ENCODE measurements at places on chromosomes 16 and 17.

DNA sequence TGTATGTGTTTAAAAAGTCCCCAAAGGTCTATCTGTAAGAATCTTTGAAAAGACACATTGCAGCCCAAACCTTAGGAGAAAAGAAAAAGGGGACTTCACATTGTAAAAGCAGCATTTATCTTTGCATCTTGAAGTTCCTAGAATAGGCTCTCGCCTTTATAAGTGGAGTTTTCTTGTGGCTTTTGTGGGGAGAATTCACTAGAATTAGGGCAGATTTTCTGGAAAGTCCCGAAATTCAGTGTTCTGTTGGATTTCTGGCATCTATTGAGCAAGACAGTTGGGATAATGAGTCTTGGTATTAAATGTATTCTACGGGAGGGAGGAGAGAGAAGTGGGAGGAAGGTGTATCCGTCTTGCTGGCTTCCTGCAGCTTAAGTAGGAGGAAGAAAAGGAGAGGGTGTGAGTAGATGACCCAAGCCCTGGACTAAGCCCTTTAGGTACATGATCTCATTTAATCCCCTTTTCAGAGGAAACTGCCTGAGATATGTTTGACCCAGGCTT lies 62.6 kb downstream of the PRKCA start:
- DNase-seq, result no peak

DNA sequence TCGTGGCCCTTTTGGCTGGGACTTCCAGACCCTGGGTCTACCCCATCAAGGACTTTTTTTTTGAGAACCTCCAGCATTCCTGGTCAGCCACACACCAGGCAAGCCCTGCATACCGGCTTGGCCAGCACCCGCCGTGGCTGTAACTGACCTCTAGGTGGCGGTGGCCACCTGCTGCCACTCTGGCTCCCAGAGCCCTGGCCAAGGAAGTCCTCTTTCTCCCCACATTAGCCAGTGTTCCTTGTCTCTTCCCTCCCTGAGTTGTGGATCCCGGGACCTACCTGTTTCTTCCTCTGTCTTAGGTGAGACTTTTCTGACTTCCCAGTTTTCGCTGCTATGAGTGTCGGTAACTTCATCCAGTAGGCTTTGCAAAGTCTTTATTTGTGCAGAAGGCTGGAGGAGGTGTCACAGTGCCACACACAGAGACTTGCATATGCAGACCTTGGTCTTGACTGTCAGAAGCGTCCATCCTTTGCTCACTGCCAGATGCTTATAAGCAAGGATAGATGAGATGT lies 348.3 kb downstream of the CPPED1 start:
- no peak for DNase-seq

GRCh38 chr17:83119987-83120864 lies 40.8 kb downstream of the METRNL start:
- DNase-seq, result peak; percentile 81

DNA sequence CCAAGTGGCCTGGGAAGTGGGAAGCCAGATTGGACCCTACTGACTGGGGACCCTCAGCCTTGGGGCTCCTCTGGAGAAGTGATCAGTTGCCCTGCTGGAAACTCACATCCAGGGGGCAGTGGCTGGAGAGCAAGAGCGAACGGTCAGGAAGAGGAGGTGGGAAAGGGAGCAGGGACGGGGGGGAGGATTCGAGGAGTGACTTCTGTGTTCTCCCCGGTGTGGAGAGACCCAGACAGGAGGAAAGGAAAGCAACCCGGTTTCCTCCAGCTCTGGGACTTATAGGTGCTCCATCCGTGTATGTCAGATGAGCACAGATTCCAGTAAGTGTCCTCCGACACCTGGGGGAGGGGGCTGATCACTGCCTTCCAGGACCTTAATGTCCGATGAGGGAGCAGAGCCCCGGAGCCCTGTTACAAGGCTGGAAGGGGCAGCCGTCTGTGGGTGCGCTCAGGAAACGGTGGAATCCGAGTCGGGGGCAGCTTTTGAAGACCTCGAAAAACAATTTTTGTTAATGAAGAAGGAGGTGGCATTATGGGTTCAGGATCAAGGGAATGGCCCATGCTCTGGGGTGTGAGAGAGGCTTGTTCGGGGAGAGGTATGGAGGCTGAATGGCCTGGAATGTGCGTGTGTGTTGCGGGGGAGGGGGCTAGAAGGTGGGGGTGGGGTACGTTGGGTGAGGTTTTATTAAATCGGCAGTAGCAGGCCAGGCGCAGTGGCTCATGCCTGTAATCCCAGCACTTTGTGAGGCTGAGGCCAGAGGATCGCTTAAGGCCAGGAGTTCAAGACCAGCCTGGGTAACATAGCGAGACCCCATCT lies 34.8 kb upstream of the NDRG4 start:
- no peak for DNase-seq

- no peak for DNase-seq
These were observed 411.3 kb downstream of the SNX29 start for GRCh38 chr16:12387786-12388185.

DNA sequence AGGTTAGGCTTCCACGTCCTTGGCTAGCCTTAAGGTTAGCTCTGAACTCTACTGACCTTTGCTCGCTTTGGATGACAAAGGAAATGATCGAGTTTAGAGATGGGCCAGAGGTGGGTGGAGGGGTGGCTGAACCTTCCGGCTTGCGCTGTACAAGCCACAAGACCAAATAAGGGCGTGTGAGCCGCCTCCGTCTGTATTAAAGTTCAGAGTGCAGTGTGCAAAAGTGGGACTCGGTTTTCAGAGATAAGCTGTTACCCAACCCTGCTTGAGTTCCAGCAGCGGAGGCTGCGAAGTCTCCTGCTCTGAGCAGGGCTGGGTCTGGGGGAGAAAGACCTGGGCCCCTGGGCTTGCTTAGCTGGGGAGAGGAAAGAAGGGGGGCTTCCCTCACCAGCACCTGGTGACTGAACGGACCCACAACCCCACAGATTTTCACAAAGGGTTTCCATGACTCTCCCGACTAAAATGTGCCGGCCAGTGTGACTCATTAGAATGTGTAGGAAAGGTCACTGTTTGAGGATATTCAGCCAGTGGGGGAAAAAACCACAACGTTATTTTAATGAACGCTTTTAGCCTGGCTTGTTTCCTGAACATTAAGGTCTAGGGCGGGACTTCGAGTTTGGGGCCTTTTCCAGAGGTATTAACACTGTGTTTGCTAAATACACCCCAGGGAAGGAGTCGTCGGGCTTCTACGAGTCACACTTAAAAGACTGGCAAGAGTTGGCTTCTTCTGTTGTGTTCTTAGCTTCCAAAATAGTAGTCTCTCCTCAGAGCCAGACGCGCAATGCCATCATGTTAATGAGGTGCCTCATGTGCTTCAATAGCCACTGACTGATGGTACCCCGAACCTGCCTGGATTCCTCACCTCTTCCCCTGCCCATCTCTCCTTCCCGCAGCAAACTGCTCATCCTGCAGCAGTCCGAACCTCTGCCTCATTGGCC lies 67.0 kb downstream of the CENPV start:
- DNase-seq, result peak; percentile 77

GRCh38 chr16:58455750-58456149 lies 44.2 kb upstream of the NDRG4 start:
- no peak for DNase-seq

GRCh38 chr16:2977440-2977839 lies 2.8 kb downstream of the PKMYT1 start:
- no peak for DNase-seq

DNA sequence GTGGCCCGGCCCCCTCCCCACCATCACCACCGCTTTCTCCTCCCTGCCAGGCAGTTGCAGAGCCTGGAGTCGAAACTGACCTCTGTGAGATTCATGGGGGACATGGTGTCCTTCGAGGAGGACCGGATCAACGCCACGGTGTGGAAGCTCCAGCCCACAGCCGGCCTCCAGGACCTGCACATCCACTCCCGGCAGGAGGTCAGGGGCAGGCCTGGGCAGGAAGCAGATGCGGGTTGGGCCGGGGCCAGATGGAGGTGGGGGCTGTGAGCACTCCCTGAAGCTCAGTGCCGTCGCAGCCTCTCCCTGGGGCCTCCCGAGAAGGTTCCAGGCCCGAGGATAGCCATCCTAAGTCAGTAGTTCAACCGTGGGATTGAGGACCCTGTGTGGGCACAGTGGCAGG lies 14.2 kb upstream of the ADGRG3 start:
- no peak for DNase-seq

- DNase-seq, result no peak
These were observed 75.6 kb upstream of the PLCG2 start for GRCh38 chr16:81703177-81704155.

DNA sequence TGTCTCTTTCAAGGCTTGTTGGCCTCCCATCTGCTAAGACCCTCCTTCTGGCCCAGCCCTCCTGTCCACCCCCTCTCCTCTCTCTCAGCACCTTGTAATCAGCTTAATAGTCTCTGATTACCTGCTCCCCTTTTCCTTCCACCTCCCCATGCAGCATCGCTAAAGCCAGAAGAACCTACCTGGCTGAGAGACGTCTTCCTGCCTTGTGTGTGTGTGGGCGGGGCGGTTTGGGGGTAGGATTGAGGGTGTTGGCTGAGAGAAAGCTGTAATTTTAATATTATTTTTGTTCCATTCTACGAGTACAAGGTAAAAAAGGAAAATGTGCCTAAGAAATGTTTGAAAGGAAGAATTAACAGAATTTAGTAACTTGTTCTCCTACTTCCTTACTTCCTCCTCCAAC lies 3.4 kb downstream of the DNAH9 start:
- DNase-seq, result no peak

GRCh38 chr17:14245002-14245401 lies 8.3 kb upstream of the CDRT15 start:
- no peak for DNase-seq

GRCh38 chr16:5715155-5715554 lies 617.6 kb upstream of the EEF2KMT start:
- DNase-seq, result no peak

DNA sequence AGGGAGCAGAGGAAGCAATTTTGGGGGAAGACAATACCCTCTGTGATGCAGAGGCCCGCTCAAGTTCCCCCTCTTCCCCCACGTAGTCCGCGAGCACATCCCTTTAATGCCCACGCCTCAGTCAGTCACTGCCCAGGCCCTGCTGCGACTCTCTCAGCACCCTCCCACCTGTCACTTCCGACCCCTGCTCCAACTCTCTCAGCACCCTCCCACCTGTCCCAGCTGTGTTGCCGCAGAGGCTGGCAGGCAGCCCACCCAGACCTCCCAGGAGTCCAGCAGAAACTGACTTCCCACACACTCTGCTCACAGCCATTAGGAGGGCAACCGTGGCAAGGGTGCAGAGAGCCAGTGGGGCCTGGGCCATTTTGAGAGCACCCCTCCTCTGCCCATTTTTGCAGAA lies 92.7 kb downstream of the WSCD1 start:
- DNase-seq, result no peak

GRCh38 chr17:80422276-80422675 lies 7.3 kb downstream of the ENDOV start:
- DNase-seq, result peak; percentile 15

- DNase-seq, result no peak
These were observed 25.4 kb downstream of the PCTP start for GRCh38 chr17:55776271-55776670.

GRCh38 chr16:10971560-10971961 lies 27.2 kb downstream of the CLEC16A start:
- DNase-seq, result no peak

GRCh38 chr16:62620275-62620674 lies 584.0 kb upstream of the CDH8 start:
- no peak for DNase-seq

DNA sequence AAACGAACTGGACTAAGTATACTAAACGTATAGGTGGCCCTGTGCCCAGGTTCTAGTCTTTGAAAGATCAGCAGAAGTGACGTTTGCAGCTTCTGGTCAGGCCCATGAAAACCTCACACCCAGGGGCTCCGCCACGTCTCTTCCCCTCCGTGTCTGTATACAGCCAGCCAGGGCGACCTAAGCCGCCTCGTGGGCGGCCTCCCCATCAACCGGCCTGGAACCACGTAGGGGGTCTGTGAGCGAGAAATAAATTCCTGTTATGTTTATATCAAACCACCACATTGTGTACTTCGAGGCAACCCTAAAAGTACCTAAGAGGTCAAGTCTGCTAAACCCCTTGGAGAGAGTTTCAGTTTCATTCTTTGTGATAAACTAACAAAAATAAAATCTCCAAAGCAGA lies 6.8 kb downstream of the TK1 start:
- DNase-seq, result no peak

GRCh38 chr16:77386831-77387814 lies 47.7 kb downstream of the ADAMTS18 start:
- no peak for DNase-seq

GRCh38 chr17:29181226-29181625 lies 1.0 kb upstream of the MYO18A start:
- no peak for DNase-seq

GRCh38 chr17:1002412-1002753 lies 5.5 kb downstream of the TIMM22 start:
- DNase-seq, result no peak

DNA sequence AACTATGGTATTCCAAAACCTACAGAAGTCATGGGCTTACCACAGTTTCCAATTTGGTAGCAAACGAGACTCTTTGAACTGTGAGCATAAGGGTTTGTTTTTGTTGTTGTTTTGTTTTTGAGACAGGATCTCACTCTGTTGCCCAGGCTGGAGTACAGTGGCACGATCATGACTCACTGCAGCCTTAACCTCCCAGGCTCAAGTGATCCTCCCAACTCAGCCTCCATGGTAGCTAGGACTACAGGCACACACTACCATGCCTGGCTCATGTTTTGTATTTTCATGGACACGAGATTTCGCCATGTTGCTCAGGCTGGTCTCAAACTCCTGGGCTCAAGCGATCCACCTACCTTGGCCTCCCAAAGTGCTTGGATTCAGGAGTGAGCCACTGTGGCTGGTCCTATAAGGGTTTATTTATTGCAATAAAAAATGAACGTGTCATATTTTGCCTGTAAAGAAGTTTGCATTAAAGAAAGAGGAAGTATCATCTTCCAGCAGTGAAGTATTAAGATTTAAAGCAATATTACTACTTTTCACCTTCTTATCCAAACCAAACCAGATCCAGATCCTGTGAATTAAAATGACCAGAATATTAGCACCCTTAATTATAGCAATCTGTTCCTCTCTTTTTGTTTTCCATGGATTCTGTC lies 37.2 kb downstream of the KCNJ2 start:
- DNase-seq, result no peak

- no peak for DNase-seq
These were observed 839.9 kb upstream of the RBFOX1 start for GRCh38 chr16:6492742-6493141.

- DNase-seq, result no peak
These were observed 1.1 kb downstream of the CD300H start for GRCh38 chr17:74566132-74566753.

GRCh38 chr17:77609553-77610517 lies 348.7 kb upstream of the TNRC6C start:
- DNase-seq, result no peak

DNA sequence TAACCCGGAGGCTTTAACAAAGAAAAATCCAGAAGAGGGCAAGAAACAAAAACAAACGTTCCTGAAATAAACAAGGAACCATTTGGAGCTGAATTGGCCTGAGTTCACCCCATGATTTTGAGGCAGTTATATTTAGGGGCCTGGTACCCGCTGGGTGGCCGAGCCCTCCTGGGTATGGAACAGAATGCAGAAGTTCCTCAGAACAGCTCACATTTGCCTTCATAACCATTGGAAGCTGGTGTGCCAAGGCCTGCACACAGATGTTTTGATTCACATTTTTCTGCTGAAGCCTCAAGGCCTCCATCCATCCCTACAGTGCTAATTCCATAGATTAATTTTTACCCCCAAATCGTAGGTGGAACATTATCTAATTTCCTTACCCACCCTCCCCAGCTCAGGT lies 3.3 kb upstream of the ZFHX3 start:
- DNase-seq, result no peak

GRCh38 chr17:27379888-27380533 lies 76.2 kb upstream of the KSR1 start:
- no peak for DNase-seq

Data from GM12892 (cell line).